ENCODE measurements at places on chromosomes 6 and 20.
A peak's percentile ranks its signal among the peaks of the same experiment; 100 is the strongest.

GRCh38 chr6:127423921-127424320 lies 35.3 kb downstream of the KIAA0408 start:
- peak; percentile 62 for DNase-seq

GRCh38 chr6:73728548-73729205 lies 32.7 kb downstream of the CD109 start:
- peak; percentile 71 for DNase-seq

- DNase-seq = no peak
Observed at GRCh38 chr20:56833427-56833826, 204.3 kb downstream of the TFAP2C start.

GRCh38 chr6:43708860-43709653 lies 21.5 kb upstream of the MRPS18A start:
- DNase-seq = peak; percentile 90

GRCh38 chr6:43838276-43839036 lies 68.4 kb downstream of the VEGFA start:
- DNase-seq = peak; percentile 46

DNA sequence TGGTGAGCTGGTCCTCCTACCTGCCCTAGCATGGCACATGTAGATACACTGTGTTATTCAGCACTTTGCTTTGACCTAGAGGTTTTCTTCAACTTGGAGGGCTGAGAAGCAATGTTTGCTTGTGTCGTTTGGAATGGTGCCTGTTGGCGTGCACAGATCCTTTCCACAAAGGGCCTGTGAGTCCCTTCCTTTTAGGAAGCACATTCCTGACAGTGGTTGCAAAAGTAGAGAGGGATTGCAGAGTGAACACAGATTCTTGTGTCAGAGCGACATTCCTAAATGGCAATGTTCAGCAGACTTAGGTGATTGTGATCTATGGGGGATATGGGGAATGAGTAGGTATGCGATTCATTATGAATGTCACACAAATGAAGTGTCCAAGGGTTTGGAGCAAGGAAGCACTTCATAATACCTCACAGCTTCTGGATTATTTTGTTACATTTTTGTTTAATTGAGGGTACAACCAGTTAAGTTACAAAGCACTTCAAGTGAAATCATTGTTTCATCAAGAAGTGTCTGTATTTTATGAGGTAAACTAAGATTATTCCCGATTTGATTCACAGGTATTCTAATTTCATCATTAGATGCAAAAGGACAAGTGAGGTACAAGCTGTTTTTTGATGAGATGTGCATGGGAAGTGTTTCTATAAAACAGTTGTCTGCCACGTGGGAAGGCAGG lies 713 bp upstream of the RNF144B start:
- DNase-seq = no peak

GRCh38 chr6:38016824-38017223 lies 197.3 kb downstream of the ZFAND3 start:
- DNase-seq = peak; percentile 63

DNA sequence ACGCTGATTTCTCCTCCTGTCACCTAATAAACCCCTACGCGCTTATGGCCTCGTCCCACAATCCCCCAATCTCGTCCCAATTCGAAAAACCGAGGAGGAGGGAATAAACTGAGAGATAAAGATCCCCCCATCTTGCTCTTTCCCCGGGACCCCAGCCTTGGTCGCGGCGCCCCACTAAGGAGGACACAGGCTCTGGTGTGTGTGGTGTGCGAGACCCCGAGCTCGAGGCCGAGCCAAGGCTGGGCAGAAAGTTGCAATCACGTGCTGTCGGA lies 1.3 kb upstream of the NR2E1 start:
- DNase-seq = no peak

- DNase-seq = no peak
Observed at GRCh38 chr20:41369673-41370072, 3.1 kb upstream of the EMILIN3 start.

DNA sequence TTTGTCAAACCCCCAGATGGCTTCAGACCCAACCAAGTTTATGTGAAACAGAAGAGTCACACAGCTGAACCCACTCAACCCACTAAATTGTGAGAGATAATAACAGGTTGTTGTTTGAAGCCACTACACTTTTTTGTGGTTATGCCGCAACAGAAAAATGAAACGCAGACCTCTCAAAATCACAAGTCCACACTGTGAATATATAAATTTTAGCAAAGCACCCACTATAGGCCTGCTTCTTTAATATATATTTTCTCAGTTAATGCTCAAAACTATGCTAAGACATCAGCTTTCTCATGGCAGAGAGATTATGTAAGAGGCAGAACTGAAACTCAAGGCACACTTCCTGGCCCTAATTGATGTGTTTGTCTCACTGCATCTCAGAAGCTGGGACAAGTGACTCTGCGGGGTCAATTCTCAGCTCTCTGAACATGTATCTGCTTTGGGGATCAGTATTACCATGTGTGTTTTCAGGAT lies 27.7 kb downstream of the MAP3K5 start:
- DNase-seq = peak; percentile 77

DNA sequence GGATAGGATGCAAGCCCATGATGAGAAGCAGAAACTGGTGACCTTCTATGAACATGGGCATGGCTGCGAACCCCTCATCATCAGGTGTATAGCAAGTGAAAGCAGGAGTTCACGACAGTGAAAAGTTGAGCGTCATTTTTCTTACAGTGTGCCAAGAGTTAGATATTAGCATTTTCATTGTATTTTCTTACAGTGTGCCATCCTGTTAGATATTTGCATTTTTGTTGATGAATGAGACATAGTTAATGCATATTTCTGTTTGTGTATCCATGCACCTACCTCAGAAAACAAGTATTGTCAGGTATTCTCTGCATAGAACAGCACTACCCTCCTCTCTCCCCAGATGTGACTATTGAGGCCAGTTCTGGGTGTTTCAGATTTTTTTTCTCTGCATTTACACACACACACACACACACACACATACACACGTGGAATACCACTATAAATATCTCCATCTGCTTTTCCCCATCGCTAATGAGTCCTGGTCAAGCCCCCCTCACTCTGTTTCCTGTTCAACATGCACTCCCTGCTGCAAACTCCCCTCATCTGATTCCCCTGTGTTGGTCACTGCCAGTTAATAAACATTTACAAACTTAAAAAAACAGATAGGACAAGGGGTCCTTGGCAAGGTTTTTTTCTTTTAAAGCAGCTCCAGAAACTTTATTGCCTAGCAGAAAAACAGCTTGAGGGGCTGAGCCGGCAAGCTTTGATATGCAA lies 41.7 kb downstream of the PLN start:
- DNase-seq = no peak

- no peak for DNase-seq
Observed at GRCh38 chr6:108673602-108674001, 112.9 kb downstream of the FOXO3 start.

DNA sequence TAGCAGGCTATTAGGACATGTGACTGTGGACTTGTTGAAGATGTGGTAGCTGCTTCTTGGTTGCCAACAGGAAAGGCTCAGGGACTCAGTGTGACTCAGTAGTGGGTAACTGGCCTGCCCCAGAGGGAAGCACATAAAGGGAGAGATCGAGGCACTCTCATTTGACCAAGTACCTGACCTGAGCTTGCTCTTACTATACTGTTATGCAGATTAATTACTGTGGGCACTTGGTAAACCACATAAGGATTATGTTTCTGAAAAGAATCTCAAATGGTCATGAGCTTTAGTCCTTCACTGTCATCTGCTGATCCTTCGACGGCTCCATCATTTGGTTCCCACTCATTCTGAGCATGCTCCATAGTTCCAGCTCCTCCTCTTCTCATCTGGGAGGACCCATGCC lies 48.2 kb upstream of the RPL7L1 start:
- no peak for DNase-seq

- peak; percentile 29 for DNase-seq
Observed at GRCh38 chr6:144319211-144319610, 34.1 kb downstream of the UTRN start.

DNA sequence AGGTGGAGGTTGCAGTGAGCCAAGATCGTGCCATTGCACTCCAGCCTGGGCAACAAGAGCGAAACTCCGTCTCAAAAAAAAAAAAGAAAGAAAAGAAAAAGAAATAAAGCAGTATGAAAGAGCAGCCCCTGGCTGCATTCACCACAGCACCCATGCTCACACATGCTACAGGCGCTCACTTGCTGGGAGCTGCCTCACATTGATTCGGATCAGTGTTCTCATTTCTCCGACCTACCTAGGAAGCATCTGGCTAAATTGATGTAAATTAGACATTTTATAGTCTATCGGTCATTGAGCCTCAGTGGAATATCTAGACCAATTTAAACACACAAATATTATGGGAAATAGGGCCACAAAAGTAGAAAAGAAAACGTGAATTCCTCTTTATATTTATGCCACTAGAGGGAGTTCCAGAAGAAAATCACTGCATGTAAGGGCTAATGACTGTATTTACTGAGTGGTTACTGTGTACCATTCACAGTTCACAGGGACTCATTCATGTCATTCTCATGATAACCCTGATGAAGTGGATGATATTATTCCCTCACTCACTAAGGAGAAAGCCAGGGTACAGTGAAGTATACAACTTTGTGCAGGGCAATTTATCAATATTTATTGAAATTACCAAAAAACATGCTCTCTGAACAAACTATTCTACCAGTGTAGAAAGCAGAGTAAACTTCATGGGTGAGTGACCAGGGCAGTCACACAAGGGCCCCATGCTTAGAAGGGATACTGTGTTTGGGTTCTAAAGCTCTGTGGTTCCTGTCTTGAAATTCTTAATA lies 5.3 kb upstream of the MOG start:
- no peak for DNase-seq

DNA sequence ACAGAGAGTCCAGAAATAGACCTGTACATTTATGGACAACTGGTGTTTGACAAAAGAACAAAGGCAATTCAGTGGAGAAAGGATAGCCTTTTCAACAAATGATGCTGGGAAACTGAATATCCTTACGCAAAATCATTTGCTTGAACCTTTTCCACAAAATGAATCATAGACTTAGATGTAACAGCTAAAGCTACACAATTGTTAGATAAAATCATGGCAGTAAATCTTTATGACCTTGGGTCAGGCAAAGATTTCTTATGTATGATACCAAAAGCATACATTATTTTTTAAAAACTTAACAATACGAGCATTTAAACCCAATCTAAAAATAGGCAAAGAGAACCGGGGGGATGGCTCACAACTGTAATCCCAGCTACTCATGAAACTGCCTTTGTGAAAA lies 73.5 kb upstream of the DST start:
- DNase-seq = no peak

DNA sequence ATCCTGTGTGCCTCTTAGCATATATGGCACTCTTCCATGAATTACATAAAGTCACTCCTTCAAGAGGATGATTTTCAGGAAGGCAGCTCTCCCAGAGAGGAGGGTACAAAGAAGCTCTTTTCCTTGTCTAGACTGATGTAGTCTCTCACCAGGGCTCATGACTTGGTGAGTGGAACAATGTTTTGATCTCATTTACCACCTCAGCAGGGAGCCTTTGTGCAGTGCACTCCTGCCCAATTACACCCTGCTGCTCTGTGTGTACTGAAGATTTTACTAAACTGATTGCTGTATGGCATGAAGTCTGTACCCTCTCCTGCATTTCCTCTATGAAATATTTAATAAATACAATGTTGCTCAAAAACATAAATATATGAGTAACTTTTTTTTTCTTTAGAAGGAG lies 598.3 kb upstream of the HS3ST5 start:
- no peak for DNase-seq

GRCh38 chr6:126385536-126385935 lies 45.6 kb downstream of the CENPW start:
- DNase-seq = no peak

- no peak for DNase-seq
Observed at GRCh38 chr6:5125152-5126006, 40.2 kb downstream of the PPP1R3G start.

DNA sequence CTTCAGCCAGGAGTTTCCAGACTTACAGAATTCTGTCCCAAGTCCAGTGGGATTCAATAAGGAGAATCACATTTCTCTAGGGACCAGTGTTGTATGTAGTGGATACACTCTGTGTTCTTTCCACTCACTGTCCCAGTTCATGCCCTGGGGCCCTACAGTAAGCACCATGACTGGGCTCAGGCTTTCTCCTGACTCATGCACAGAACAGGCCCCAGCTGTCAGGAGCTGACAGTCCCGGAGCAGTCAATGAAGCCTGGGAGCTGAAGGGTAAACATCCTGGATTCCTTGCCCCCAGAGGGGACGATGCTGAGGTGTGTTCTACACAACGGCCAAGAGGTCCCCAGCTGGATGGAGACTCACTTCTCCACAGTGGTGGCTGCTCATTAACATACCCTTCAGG lies 40.2 kb upstream of the LRFN2 start:
- no peak for DNase-seq

DNA sequence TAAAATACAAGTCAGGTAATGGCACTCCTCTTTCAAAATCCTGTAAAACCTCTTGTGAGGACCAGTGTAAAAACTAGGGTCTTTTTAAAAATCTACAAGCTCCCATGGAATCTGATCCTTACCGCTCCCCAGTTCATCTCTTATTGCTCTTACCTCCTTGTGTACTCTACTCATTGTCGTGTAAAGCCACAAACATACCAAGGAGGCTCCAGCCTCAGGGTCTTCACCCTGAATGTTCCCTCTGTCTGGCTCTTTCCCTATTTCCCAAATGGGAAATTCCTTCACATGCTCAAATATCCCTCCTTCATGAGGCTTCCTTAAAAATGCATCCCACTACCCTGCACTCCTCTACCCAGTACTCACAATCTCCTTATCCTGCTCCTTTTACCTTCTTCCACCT lies 67.1 kb downstream of the TASP1 start:
- no peak for DNase-seq

- no peak for DNase-seq
Observed at GRCh38 chr20:1866834-1867233, 28.4 kb upstream of the SIRPA start.

DNA sequence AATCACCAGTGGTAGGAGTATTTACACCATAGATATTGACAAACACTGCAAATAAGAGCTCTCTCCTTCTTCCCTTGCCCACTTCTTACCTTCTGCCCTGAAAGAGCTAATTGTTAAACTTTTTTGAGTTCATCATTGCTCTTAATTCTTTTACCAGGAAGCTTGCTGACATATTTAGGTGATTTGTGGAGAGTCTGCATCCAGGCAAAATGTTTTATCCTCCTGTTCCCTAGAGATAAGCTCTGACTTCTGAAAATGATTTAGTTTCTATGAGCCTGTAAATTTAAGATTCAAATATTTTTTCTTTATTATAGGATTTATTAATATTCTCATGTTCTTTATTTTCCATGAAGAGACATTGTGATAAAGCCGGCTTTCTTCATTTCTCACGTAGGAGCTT lies 81.5 kb downstream of the ADGRB3 start:
- no peak for DNase-seq

DNA sequence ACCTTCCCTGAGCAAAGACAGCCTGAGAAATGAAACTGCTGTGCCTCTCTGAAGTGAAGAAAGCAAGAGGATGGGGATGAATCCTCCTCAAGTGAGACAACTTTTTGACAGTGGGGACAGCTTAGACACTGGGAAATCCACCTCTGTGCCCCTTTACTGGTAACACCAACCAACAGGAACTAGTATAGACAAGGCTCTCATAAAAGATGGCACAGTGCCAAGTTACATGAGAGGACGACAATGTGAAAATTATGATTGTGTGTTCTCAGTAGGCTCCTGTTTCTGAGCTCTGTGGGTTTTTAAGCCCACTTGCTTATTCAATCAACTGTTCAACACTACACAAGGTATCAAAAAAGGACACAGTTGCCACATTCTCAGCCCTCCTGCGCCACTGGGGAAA lies 41.6 kb upstream of the LYRM2 start:
- no peak for DNase-seq

GRCh38 chr6:118103381-118104146 lies 196.5 kb downstream of the SLC35F1 start:
- DNase-seq = no peak

- no peak for DNase-seq
Observed at GRCh38 chr6:125356884-125357283, 55.1 kb upstream of the HDDC2 start.

Data from suppressor macrophage (primary cell).